ENCODE measurements at places on chromosomes 11 and 22.

- peak; percentile 64 for DNase-seq
Measured at GRCh38 chr22:46547179-46547882, 9.9 kb upstream of the CELSR1 start.

GRCh38 chr11:112150517-112150916, 13.4 kb downstream of the IL18 start:
- DNase-seq, result no peak

- DNase-seq, result no peak
Measured at GRCh38 chr22:31173386-31174145, 13.6 kb downstream of the RNF185 start.

- no peak for DNase-seq
Measured at GRCh38 chr11:10895285-10895684, 37.4 kb upstream of the ZBED5 start.

- no peak for DNase-seq
Measured at GRCh38 chr22:24588757-24589481, 4.0 kb downstream of the LRRC75B start.

GRCh38 chr22:49664371-49664881, 163.2 kb downstream of the BRD1 start:
- no peak for DNase-seq

- DNase-seq, result no peak
Measured at GRCh38 chr22:36017651-36018091, 11.0 kb downstream of the RBFOX2 start.

GRCh38 chr11:119845756-119846155, 116.8 kb upstream of the NECTIN1 start:
- DNase-seq, result no peak

GRCh38 chr11:38005597-38005996, 1407.6 kb upstream of the RAG2 start:
- DNase-seq, result no peak

DNA sequence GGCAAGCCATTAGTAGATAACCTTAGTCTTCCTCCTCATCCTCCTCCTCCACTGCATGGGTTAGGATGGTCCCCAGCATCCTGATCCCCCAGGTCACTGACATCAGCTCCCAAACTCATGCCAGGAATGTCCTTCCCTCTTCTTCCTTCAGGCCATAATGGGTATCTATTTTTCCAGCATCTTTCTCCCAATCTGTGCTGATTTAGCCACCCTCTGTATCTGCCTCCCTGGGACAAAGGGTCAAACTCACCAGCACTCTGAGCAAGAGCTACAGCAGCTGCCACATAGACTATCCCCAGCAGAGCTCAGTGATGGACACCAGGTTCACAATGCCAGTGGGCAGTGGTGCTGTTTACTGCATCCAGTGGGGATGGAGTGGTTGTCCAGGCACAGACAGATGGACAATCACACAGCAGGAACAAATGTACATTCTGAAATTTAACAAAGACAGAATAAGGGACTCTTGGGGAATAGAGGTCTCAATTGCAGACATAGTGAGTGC, 115.2 kb upstream of the TOP3B start:
- no peak for DNase-seq

GRCh38 chr11:19963697-19964387, 196.4 kb downstream of the DBX1 start:
- no peak for DNase-seq

DNA sequence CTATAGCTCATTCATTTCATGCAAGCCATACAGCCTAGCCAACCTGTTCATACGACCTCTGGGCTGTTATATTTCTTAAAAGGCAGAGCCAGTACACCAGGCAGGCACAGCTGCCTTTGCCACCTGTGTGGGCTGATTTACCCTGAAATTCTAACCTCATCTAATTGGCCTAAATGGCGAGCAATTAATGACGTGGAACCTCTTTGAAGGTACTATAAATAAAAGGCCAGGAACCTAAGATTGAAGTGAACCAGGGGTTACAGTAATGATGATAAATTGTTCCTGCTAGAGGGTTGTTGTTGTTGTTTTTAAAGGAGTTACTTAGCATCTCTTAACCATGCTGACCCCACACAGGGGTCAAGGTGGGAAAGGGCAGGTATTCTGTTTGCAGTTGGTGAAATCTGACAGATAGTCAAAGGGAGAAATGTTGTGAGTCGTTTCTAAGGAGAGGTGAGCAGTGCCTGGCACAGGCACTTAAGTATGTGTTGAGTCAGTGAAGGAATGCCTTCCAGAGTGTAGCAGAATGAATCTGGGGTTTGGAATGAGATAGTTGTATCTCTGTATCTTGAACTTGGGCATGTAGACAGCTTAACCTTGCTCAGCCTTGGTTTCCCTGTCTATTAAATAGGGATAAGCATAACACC, 213.5 kb upstream of the NAV2 start:
- DNase-seq, result no peak

DNA sequence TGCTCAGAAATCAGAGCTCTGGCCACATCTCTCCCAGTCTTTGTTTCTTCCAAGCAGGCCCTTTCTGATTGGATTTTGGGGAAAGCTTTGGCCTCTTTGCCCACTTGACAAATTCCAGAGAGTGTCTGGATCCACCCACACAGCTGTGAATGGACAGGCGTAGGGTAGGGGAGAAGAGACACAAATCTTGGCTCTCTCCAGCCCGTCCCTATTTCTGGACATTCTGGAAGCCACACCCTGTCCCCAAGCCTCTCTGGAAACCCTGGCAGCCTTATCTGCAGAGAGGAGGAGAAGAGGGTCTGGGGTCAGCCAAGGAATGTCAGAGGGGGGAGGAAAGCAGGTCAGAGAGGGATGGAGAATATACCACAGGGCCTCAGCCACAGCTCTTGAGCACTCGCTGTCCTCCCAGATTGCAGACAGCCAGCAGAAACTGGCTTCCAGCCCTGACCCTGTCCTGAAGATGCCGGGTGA, 59.5 kb upstream of the WNT11 start:
- peak; percentile 57 for DNase-seq

DNA sequence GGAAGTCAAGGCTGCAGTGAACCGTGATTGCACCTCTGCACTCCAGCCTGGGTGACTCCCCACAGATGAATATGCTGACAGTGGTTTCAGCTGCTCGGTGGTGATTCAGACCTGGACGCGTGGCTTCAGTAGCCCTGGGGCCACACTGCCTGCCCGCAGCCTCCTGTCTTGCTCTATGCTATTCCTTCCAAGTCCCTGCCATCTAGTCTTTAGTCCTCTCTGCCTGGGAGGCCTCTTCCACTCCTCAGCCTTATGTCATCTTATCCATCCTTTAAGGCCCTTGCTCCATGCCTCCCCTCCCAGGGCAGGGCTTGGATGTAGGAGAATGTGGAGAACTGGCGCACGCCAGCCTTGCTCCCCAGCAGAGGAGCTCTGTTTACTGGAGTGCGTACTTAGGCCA, 23.0 kb downstream of the YDJC start:
- no peak for DNase-seq

DNA sequence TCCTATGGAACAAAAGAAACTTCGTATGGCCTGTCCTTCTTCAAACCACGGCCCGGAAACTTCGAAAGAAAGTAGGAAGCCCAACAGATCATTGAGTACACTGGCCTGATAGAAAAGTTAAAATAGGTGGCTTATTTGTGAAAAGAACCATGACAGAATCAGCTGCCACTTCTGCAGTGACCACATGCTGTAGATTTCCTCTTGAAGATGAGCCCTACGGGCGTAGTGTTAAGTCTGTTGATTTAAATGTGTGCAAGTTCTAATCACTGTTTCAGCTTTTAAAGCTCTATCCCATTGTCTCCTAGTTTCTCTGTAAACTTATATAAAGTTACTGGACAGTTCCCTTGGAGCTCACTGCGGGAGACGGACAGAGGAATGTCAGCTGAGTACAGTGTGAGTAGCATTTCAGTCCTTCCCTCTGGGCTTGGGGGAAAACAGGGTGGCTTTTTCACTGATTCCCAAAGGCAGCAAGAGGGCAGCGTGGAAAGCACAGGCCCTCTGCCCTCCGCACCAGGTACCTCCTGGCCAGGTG, 17.8 kb downstream of the SAMM50 start:
- DNase-seq, result no peak

- peak; percentile 49 for DNase-seq
Measured at GRCh38 chr11:61049859-61050258, 52.4 kb upstream of the CD5 start.

GRCh38 chr22:39959640-39960447, at the start of gene TMA7B:
Gene TMA7B (plus strand): TSS chr22:39960397. CDS start chr22:39964375, 3,978 bp downstream.
- DNase-seq, result no peak

Data from Right ventricle myocardium superior (tissue), 1 donor.